ENCODE measurements at places on chromosomes 12 and 14.
A peak's percentile ranks its signal among the peaks of the same experiment; 100 is the strongest.

DNA sequence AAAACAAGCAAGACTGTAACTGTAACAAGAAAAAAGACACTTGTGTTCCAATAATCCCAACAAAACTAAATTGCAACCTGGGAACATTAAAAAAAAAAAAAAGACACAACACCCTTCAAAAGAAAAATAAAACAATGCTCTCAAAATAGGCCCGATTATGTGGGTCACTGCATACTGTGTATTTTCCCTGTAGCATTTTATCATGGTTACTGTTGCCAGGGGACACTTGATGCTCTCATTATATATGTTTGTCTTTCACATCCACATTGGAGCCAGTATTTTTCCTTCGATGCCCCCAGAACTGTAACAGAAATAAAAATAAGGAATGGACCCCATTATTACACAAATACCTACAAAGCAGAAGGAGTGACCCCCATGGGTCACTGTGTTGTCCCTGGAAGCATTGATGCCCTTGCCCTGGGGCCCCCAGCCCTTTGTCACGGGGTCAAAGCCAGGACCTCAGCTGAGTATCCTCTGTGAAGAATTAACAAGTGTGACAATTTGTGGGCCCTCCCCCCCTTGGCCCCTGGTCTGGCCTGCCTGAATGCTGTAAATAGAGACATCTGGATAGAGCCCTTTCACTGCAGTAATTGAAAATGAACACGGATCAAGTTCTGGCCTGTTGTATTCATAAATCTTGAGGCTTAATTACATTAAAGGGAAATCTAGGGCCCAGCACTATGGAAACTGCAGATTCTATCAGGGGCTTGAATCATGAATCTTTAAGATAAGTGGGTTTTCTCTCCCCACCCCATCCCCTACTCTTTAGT, 72.8 kb downstream of the C12orf42 start:
- DNase-seq = no peak

GRCh38 chr12:27048822-27049752, 26.7 kb downstream of the MED21 start:
- no peak for DNase-seq

GRCh38 chr12:69084816-69085378, 151.9 kb upstream of the CPM start:
- DNase-seq = no peak

- no peak for DNase-seq
Observed at GRCh38 chr14:36091096-36091495, 85.4 kb downstream of the PTCSC3 start.

GRCh38 chr12:32170437-32170998, 63.9 kb downstream of the BICD1 start:
- no peak for DNase-seq

- DNase-seq = no peak
Observed at GRCh38 chr14:39364509-39364908, 67.7 kb downstream of the FBXO33 start.

DNA sequence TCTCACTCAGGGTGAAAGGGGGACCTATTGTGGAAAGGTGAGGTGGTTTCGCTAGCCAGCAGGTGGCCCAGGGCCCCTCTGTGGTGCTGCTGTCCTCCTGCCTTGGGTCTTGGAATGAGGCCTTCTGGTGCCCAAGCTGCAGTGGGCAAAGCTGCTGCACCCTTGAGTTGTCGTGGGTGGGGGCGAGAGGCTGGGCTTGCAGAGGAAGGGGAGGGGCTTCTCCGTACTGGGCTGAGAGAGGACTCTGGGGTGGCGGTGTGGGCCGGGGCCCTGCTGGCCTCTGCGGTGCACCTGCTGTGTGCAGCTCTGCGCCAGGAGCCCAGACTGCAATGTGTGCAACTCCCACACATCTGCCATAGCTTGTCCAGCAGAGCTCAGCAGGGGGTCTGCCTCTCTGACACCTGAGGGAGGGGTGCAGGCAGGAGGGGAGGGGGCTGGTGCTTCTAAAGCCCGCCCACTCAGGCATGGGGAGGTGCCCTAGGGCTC, 145.8 kb downstream of the KIF26A start:
- no peak for DNase-seq

- no peak for DNase-seq
Observed at GRCh38 chr14:105880616-105881015, 354.2 kb downstream of the TMEM121 start.

DNA sequence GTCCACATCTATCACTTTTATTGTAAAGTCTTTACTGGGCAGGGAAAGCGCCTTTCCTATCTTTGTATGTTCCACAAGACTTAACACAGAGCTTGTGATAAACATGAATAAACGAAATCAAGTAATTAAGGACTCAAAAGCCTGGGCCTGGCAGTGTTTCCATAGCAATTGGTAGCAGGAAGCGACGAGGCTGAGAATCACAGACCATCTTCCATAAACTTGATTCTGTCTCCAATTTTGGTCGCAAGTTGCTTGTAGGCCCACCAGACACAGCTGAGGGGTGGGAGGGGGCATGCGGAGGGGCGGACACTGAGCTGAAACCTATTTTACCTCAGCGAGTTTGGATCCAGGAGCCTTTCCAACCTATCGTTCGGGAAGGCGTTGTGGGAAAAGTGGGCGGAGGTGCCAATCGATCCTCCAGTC, 302 bp downstream of the CCDC38 start:
- peak; percentile 1 for DNase-seq

GRCh38 chr14:50577982-50578381, 18.0 kb downstream of the ATL1 start:
- DNase-seq = no peak

- DNase-seq = no peak
Observed at GRCh38 chr14:69673104-69673503, 61.7 kb downstream of the SUSD6 start.

DNA sequence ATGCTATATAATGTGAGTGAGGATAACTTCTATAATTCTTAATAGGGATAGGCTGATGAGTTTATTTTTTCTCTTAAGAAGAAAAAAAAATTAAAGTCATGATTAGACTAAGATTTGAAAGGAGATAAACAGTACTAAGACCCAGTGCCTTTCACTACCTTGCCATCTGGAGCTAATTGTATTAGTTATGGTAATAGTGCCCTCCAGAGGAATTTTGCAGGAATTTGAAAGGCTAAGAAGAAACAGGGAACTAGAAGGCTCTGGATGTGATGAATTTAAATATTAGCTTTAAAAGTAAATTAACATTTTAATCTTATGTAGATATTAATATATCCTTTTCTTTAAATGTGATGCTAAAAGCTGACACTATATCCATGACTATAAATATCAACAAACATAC, 36.6 kb upstream of the PIK3C2G start:
- DNase-seq = no peak

DNA sequence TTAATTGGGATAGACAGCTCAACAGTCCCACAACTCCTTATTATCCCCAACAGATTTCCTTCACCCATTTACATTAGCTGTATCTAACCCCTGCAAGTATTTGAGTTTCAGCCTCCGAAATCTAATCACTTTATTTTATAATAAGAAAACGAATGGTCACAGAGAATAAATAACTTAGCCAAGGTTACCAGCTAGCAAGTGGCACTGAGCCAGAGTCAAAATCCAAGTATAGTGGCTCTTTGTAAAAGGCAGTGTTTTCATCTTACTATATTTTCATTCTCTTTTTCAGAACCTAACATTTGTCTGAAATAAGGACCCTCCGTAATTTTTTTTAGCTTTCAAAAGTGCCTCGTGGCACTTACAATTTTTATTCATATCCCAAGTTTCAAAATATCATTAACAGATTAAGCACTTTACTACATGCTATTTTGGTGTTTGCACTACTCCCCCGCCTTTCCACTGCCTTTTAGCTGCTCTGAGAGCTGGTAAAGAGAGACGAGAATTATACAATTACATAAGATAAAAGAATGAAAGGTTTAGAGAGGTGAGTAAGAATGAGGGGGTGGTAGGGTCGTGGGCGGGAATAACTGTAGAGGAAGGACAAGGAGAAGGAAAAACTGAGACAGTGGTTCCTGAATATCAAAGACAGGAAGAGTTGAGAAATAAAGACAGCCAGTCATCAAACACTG, 3.7 kb upstream of the USP15 start:
- peak; percentile 64 for DNase-seq

DNA sequence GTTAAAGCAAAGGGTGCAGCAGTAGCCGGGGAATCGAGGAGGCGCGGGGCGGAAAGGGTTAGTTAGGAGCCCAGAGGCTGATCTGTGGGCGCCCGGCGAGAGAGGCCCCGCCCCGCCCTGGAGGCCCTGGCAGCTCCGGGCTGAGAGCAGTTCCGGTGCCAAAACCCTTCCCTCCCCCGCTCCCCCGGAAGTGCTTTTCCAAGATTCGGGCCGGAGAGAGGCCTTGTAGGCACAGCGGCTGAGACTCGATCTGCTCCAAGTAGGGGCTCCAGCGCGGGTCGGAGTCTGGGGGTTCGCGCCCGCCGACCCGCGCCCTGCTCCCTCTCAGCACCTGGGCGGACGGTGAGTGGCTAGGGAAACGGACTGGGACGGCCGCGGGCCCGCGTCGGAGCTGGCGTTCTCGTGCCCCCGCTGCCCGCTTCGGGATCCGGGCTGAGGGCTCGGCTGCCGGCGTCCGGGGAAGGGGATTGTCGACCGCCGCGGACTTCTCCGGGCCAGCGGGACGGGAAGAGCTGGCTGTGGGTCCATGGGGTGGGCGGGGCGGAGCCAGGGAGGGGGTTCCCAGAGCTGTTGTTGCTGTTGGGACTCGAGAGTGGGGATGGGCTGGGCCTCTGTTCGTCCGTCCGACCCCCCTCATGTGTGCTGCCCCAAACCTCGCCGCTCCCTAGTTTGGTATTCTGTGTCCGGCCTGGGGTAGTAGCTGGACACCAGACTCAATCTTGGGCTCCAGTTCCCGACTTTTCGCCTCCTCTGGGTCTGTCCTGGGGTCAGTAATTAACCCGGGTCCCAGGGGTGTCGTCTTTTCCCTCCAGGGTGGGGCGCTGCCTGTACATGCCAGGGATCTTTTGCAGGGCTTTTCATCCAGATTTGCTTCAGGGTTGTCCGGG, at the start of gene FRS2:
Gene FRS2 (plus strand): TSS at position 200 of the 887 bp plus-strand sequence. CDS start 98,643 bp downstream, outside the sequence.
- peak; percentile 85 for DNase-seq

DNA sequence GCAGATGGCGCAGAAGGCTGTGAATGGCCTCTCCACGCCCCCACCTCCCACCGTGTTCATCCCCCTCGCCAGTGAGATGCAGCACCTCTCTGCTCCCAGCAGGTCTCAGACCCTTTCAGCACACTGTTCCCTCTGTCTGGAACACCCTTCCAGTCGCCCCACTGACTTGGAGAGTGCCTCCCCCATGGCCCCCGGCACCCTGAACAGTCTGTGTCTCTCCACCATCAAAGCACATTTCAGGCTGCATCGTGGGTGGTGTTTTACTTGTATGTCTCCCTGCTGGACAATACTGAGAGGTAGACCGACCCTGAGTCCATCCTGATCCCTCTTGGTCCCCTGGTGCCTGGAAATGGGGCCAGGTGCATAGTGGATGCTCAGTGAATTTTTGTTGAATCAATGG, 34.9 kb downstream of the CACNA2D4 start:
- DNase-seq = no peak

DNA sequence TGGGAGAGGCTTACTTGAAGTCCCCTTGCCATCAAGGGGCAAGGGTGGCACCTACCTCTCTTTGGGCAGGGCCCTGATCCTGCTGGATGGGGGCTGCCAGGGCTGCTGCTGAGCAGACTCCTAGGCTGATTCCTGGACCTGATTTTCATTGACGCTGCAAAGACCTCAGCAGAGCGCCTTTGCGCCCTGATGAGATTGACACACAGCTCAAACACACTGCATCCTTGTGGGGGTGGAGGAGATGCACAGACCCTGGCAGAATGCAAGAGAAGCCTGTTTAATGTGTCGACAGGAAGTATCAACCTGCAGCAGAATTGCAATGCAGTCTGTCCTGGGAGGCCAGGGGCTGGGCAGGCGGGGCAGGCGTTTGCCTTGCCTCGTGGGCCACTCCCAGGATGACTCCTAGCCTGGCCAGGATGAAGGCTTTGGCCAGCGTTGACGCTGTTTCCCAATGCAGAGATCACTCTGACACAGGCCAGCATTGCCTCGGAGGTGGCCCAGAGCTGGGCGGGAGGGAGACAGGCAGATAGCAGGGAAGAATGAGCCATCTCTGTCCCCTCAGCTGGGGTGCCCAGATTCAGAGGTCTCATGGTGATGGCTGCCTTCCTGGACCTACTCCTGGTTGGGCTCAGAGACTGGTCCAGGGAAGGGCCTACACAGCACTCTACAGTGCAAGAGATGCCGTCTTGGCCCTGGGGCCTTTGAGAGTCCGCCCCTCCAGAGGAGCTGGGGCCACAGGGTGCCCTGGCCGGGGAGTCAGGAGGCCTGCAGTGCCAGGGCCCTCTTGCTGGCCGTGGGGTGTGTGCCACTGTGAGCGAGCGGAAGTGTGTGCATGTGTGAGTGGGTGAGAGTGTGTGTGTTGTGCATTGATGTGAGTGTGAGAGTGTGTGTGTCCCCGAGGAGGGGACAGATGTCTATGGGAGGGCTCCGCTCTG, 108.3 kb downstream of the KIF26A start:
- DNase-seq = no peak

DNA sequence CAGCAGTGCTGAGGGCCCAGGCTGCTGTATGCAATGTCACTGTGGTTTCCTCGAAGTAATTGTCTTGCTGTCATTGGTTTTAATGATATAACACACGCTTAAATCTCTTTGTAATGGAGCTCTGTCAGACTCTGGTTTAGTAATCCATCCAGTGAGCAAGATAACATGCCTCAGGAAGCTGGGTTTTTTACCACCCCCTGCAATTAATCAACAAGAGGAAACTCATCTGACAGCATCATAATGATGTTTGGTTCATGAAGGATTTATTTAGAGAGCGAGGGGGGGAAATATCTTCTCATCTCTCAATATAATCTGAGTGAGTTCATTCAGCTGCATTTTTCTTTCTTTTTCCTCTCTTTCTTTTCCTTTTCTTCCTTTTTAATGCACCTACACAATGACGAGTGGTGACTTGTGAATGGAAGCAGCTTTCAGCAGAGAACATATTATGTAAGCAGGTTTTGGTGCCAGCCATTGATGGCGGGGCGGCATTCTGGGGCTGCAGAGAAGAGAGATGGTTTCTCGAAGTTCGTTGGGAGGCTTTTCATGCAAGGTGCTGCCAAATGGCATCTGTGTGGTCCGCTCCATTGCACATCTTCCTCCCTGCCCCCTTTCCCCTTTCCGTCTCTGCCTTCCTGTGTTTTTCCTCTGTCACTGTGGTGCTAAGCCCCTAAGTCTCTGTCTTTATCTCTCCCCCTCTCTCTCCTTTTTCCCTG, 6.7 kb downstream of the RPH3A start:
- no peak for DNase-seq

GRCh38 chr14:87001333-87001732, 991.6 kb downstream of the GALC start:
- DNase-seq = no peak

DNA sequence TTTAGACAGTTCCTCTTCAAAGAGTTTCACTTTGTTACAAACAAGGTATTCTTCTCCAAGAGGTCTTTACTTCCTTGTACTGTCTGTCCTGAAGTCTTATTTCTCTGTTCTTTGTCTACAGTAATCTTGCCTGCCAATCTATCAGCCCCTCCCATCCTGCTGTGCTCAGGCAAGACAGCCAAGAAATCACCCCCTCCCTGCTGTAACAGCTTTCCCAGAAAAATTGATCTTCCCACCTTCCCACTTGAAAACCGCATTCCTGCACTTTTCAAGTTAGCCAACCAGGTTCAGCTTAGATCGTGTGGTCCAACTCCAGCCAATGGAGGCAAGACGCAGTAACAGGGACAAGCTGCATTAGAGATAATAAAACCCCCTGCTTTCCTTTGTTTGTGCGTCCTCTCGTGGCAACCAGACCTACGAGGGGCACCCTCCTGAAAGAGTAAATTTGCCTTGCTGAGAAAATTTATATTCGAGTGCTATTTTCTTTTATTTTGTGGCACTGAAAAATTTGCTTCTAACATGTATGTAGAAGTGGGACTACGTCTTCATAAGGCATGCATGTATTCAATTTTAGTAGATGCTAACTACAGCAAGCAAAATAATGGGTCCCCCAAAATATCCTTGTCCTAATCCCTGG, 46.5 kb upstream of the ESR2 start:
- DNase-seq = no peak

Data from stimulated activated CD4-positive, alpha-beta T cell treated with anti-CD3 and anti-CD28 coated beads, Interleukin-1b, Interleukin-23, amount 100 ng/mL, for 4 hours (primary cell).